ENCODE measurements at places on chromosomes 7 and 10.

DNA sequence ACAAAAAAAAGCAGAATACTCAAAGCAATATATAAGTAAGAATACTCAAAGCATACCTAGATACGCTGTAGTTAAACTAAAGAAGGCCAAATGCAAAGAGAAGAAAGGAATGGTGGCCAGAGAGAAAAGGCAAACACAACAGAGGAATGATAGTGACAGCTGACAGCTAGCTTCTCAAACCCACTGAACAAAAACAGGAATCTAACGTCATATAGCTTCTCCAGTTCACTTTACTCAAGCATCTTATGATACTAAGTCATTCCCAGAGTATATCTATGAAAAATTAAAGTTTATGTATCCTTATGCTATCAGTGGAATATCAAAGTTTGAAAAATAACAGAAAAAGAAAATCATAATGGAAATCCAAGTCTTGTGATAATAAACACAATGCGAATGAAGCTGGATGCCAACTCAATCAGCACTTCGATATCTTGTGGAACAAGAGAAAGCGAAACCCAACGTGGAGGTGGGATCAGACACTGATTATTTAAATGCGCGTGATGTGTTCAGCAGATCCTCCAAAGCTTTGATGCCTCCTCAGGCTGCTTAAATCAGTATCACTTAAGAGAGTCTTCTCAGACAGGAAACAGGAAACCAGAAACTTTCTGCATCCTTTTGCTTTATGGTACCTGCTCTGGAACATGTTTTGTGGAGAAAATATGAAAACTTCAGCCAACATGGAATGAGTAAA is 102.8 kb downstream of the PIP4K2A start:
- DNase-seq, result no peak

DNA sequence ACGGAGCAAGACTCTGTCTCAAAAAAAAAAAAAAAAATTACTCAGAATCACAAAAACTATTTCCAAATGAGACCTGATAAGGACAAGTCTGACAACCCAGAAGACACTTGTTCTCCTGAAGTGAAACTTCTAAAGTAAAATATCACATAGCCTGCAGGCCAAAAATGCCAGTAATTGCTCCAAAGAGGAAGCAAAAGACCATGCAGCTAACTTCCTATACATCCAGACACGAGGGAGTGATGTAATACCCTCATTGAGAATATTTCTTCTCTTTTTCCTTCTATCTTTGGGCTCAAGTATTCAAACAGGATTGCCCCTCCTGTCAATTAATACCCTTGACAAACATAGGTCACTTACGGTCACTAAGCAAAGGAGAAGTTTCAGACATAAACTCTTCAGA is 31.2 kb downstream of the ARMH3 start:
- no peak for DNase-seq

DNA sequence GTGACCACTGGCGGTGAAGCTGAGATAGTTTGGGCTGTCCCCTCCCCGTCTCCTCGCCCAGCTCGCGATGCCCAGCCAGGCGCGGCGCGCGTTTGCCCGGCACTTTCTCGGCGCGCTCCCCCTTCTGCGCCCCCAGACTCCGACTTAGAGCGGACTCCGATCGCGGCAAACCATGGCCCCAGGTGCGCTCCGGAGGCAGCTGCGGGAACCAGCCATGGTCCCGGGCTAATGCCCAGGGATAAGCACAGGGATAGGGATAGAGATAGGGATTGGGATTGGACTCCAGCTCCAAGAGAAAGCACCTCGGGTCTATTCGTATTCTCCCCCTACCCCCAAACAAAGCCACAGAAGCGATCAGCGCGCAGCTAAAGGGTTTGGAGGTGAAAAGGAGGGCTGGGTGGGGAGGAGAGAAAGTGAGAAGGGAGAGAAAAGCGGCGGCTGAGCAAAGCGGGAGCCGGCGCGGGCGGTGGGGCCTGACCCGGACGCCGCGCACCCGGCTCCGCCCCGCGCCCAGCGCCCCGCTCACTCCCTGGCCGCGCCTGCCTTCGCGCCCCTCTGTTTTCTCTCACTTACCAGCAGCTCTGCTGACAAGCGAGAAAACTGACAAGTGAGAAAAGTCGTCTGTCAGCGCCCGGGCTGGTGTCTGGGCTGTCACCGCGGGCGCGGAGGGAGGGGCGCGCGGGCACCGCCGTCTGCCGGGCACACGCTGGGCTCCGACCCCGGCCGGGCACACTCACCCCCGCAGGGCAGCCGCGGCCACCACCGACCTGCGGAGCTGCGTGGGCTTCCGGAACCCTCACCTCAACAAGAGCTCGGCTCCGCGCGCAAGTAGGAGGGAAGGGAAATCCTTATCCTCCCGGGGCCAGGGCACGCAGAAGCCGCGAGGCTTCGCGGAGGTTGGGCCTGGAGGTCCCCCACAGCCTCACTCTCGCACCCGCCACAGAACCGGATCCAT is at the start of gene PDE1C:
Gene PDE1C (minus strand): TSS at position 2 of the 955 bp plus-strand sequence.
- no peak for DNase-seq

GRCh38 chr7:41445432-41445831 is 257.5 kb downstream of the INHBA start:
- DNase-seq, result no peak

GRCh38 chr10:47441938-47442337 is 42.0 kb downstream of the ANXA8 start:
- DNase-seq, result no peak

- no peak for DNase-seq
Measured at GRCh38 chr7:119931230-119931824, 341.6 kb upstream of the KCND2 start.

GRCh38 chr7:122438006-122438405 is 133.5 kb upstream of the FEZF1 start:
- peak; percentile 64 for DNase-seq

GRCh38 chr7:82348251-82348650 is 95.3 kb downstream of the CACNA2D1 start:
- DNase-seq, result no peak

DNA sequence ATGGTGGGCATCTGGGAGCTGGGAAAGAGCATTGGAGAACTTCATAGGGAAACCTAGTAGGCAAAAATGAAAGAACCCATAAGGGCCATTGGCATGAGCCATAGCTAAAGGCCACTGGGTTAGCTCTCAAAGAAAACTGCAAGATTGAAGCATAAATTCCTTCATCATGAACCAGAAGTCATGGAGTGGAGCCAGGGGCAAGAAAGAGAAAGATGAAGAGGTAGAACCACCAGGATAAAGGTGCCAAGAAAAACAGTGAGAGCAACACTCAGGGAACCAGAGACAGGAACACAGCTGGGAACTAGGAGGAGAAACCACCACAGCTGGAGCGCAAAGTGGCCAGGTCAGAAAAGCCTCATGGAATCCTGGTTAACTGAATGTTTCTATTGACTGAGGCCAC is 11.5 kb upstream of the SGMS1 start:
- no peak for DNase-seq

- DNase-seq, result no peak
Measured at GRCh38 chr7:26429168-26429567, 137.5 kb downstream of the SNX10 start.

GRCh38 chr10:84352251-84352842 is 24.0 kb downstream of the CCSER2 start:
- no peak for DNase-seq

GRCh38 chr10:114973306-114973705 is 35.3 kb downstream of the TRUB1 start:
- DNase-seq, result no peak
